CD8-positive, alpha-beta memory T cell (primary cell): ENCODE measurements at places on chromosomes 7 and 10.

GRCh38 chr10:122220736-122221135, 50.4 kb upstream of the BTBD16 start:
- no peak for DNase-seq

DNA sequence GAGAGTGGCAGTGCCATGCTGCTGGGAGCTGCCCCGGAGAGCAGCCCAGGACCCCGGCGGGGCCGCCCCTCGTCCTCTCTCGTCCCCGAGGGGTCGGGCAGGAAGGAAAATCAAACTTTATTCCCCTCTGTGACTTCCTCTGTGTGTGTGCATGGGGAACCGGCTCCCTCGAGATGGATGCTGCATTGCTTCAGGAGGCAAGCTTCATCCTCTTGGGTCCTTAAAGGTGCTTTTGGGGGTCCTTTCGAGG, 726 bp downstream of the MCU start:
- DNase-seq, result no peak

GRCh38 chr10:68516766-68517165, 10.6 kb downstream of the SLC25A16 start:
- DNase-seq, result no peak

DNA sequence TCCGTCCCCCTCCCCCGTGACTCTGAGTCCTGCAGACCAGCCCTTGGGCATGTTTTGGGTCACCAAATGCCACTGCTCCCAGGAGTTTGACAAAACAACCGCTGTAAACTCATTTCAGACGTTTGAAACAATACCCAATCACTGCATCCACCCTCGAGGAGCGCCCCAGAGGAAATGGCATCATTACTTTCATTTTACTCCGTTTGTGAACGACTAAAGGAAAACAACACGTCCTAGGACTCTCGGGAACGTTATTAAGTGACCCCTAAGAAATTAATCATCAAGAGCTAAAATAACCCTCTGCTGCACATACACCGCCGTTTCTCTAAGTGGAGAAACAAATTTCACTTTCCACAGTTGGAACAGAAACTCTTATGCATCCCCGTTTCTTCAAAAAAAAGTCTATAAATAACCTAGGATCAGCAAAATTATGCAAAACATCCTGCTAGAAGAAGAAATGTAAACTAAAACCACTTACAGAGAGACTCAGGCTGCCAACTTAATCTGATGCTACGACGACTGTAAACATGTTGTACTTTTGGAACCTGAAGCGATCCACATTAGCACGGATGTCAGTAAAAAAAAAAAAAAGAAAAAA, 109.9 kb upstream of the EFCAB10 start:
- peak; percentile 68 for DNase-seq

DNA sequence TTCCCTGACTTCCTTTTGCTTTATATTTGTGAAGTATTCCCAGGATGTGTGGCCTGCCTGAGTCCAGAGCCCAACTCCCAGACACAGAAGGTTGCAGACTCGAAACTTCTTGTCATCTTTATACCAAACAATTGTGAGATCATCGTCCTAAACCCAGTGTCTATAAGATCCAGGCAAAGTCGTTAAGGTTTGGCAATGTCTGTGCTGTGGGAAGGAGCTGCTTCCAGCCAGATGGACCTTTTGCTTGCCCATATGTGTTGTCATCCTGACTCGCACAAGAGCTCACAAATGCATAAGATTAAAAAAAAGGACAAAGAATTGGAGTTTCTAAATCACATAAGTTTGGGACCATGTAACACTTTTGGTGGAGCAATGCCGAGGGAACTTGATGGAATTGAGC, 37.0 kb downstream of the WNT2 start:
- DNase-seq, result no peak

DNA sequence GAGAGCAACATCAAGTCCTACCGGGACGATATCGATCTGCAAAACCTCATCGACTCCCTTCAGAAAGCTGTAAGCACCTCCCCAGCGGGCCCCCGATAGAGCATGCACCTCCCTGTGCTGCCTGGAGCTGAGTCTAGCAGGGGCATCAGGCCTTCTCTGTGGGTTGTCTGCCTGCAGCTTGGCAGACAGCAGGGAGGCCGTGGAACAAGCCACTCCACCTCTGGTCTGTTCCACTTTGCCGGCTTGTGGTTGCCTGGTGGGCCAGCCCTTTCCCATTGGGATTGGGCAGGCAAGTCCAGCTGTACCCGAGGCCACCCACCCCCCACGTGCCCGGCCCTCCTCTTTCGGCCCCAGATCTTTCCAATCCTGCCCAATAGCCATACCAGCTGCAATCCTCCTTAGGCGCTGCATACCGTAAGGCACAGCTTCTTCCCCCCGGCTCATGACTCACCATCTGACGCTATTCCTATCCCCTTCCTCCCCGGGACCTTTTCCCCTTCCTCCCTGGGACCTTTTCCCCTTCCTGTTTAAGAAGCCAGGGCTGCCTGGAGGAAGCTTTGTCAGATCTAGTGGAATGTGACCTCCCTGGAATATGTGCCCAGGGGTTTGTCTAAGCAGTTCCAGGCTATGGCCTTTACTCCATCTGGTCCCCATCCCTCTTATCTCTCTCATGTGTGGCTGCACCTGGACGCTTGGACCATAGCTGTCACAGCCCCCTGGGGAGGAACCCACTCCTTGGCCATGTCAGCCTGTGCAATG, 28.1 kb upstream of the SH2D4B start:
- no peak for DNase-seq

DNA sequence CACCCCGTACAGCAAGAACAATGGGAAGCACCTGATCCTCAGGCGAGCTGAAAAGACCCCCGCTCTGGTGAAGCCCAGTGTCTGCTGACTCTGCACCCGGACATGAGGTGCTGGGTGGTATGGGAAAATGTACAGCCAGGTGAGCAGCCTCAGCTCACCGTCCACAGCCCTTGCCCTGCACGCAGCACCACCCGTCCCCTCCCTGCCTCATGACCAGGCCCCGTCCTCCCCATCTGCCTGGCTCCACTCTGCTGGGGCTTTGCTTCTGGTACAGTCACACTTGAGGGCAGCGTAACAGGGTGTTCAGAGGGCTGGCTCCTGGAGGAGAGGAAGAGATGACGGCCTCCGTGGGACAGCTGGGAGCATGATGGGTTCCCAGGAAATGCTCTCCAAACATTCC, 49.1 kb downstream of the NCAPG2 start:
- no peak for DNase-seq

DNA sequence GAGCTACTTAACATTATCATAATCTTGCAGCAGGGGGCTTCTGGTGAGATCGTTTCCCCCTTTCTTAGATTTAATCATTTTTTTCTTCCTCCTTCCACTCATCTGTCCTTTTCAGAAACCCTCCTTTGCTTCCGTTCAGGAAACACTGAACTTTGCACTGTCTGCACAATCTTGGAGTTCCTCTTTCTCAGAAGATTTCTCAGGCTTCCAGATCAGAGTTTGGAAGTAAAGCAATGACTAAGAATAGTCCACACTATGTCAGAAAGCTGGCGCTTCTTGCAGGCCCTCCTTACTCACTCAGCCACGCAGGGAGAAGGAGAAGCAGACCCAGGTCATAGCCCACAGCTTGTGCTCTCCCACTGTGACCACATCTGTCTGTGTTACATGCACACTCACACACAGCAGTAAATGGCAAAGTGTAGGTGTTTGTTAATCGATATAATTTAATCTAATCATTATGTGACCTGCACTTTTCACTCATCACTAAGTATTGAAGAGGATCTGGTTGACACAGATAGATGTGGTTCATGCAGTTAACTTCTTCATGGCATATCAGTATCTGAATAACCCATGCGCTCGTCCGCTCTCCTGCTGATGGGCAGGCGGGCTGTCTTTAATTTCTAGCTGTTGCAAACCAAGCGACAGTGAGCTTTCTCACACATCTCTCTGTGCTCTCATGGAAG, 30.2 kb downstream of the ALOX5 start:
- DNase-seq, result no peak

DNA sequence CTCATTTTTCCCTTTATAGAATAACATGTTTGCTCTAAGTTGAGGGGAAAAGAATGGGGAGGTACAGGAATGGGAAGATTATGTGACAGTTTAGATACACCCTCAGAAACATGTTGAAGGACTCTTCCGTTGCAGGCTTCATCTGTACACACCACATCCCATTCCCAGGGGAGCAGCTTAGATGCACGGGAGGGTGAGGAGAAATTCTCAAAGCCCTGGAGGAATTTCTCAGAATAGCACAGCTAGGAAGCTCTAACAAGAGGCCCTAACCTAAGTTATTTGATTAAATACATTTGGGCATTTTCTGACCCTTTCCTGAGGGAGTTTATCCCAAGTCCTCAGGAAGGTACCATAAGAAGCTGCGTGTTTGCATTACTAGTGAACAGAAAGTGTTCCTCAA, 660.2 kb upstream of the IGFBP3 start:
- DNase-seq, result no peak

GRCh38 chr10:13891128-13892000, 304.6 kb downstream of the PRPF18 start:
- no peak for DNase-seq

DNA sequence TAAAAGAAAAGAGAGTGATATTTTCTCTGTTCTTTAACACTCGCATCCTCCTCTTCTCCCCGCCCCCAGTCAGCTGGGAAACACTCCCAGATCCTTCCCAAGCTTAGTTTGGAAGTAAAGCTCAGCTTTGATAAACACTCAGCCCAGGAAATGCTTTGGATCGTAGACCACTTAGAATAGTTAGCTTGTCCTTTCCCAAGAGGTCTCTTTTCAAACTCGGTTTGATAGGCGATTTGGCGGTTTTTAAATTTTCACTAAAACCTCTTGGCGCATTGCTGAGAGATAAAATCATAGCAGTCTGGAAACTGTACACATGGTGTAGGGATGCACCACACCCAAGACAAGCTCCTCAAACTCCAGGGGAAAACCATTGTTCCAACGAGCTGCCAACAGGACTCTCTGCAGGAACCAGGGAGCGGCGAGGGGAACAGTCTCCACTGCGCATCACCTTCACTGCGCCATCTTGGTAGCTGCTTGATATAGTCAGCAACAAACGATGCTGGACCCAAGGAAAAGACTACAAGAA, 22.3 kb downstream of the SMURF1 start:
- DNase-seq, result no peak

DNA sequence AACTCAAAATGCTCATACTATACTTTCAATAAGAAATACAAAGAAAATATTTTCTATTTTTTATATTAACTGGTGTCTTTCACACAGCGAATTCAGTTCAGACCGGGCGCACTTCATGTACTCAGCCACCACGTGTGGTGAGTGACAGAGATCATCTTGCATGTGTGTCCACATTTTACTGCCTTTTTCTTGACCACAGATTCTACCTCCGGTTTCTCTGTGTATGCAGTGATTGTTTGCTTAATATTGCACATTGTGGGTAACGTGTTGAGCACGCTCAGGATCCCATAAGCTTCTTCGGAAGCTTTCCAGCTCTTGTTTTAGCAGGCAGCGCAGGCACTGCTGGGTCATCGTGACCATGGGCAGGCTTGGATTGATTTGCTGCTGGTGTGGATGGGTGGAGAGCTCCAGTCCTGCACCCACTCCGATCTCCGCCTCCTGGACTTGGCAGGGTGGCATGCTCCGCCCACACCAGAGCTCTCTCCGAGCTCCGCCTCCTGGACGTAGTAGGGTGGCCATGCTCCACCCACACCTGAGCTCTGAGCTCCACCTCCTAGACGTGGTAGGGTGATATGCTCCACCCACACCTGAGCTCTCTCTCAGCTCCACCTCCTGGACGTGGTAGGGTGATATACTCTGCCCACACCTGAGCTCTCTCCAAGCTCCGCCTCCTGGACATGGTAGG, 253.3 kb downstream of the DIP2C start:
- no peak for DNase-seq

DNA sequence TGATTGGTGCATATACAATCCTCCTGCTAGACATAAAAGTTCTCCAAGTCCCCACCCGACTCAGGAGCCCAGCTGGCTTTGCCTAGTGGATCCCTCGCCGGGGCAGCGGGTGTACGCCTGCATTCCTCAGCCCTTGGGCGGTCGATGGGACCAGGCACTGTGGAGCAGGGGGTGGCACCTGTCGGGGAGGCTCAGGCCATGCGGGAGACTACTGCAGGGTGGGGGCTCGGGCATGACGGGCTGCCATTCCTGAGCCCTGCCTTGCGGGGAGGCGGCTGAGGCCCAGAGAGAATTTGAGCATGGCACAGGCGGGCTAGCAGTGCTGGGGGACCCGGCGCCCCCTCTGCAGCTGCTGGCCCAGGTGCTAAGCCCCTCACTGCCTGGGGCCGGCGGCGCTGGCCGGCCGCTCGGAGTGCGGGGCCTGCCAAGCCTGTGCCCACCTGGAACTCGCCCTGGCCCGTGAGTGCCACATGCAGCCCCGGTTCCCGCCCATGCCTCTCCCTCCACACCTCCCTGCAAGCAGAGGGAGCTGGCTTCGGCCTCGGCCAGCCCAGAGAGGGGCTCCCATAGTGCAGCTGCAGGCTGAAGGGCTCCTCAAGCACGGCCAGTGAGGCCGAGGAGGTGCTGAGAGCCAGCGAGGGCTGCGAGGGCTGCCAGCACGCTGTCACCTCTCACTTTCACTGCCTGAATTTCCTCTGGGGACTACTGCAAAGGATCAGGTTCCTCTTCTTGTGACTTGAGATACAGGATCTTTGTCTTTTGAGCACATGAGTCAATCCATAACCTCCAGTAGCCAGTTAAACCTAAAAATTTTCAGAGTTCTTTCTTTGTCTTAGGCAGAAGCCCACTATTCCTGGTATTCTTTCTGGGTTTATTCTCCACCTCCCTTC, 25.1 kb upstream of the ELOVL3 start:
- DNase-seq, result no peak

DNA sequence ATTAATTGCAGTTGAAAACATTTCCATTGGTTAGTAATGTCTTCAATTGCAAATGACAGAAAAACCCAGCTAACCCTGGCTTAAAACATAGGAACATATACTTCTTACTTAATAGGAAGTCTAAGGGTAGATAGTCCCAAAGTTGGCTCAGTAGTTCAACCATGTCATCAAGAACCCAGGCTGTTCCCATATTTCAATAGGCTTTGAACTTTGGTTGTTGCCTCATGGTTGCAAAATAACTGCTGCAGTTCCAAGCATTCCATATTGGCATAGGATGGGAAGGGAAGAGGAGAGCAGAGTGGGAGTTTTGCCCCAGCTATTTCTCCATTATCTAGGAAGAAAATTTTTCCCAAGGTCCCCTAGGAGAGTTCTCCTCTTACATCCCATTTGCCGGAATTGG, 81.4 kb upstream of the EEPD1 start:
- no peak for DNase-seq

GRCh38 chr7:30800785-30801252, 29.6 kb downstream of the MINDY4 start:
- DNase-seq, result peak; percentile 6

- no peak for DNase-seq
These were observed 2.6 kb upstream of the FRMPD2 start for GRCh38 chr10:48277093-48277492.

DNA sequence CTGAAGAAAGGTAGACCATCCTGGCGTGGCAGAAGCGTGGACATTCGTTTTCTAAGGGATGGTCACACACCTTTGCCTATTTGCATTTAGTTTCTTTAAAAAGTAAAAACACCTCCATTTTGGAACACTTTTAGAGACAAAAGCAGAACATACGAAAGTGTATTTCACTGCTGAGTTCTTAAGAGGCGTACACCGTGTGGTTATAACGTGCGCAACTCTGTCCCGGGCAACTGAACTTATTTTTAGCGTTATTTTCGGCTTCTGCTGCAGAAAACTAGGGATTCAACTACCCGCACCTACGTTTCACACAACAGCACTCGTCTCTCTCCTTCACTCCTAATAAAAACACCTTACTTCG, 557 bp upstream of the LSM8 start:
- no peak for DNase-seq
